ENCODE measurements at places on chromosomes 12 and 14.

GRCh38 chr12:27190761-27191160, 53.3 kb upstream of the STK38L start:
- DNase-seq = no peak

DNA sequence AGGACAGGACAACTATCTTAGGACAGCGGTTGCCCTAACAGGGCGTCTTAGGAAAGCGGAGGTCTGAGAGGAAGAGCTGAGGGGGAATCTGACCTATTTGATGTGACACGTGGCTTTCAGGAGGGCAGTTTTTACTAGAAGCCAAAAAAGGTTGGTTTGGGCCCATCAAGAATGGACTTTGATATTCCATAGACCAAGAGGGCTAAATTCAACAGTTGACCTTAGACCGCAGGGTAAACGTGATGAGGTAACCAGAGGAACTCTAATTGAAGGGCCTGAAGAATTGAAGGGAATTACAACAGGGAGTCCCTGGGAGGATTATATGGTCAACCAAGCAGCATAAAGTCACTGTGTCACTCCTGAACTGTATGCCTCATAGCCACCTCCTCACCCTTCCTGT, 11.5 kb downstream of the C1S start:
- no peak for DNase-seq

DNA sequence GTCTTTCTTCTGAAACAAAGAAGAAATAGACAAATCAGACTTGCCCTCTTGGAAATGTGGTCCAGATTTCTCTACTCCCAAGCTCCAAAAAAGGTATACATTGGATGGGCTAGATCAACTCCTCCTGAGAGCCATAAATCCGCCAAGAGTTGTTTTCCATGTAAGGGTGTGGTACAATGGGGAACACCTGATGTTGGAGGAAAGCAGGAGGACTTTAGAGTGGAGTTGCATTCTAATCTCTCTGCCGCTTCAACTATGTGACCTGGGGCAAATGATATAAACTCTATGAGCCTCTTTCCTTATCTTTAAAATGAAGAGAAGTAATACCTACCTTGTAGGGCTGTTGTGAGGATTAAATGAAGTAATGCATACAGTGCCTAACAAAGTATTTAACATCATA, 101.6 kb downstream of the RMST start:
- no peak for DNase-seq

DNA sequence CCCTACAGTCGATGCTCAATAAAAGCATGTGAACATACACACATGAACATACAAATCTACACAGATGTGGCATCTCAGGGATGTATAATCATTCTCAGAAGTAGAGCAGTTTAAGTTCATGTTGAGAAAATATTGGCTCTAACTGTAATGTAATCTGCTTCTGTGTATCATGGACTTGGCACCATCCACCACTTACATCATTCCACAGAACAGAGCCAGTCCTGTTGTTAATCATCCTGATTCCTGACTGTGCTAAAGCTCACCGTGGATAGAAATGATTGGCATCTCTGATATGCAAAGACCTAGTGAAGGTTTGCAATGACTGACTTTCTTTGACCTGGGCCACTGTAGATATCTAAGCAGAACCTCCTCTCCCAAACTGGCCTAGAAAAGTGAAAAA, 1141.3 kb downstream of the BCL11B start:
- DNase-seq = no peak

- DNase-seq = no peak
Measured at GRCh38 chr14:103730490-103731035, 15.0 kb downstream of the ZFYVE21 start.

DNA sequence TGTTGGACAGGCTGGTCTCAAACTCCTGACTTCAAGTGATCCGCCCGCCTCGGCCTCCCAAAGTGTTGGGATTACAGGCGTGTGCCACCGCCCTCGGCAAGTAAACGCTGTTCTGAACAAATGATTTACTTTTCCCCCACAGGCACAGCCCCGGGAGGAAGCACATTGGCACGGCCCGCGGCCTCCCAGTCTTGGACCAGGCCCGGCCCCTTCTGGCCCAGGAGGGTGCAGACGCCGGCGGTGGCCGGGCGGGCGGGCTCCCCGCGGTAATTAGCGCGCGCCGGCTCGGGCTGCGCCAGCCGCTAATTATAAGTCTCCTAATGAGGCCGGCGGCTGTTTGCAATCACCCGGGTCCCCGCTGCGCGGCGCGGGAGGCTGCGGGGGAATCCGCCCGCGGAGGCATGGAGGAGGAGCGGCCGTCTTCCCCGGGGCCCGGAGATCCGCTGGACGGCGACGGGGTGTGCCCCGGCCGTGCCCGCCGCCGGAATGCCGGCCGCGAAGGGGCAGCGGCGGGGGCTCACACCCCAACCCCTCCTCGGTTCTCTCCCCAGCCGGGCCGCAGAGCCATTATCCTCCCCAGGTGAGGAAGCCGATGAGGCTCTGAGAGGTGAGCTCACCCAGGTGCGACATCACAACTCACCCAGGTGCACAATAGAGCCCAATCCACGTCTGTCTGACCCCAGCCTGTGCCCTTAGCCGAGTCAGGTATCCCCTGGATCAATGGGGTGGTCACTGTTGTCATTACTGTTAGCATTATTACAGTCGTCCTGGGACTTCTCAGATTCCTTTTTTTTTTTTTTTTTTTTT, 3.3 kb upstream of the POP5 start:
- no peak for DNase-seq

Data from SHP77 (cell line).